ENCODE measurements at places on chromosomes 4 and X. TPM values are rescaled to one million over a fixed set of nuclear protein-coding genes. Genes with fewer than 3 reads are reported as not detected.

GRCh38 chr4:81751531-81752289, 280.0 kb upstream of the RASGEF1B start:
- DNase-seq, result no peak

The MAGEA8 gene
- polyA plus RNA-seq, result not detected

- no peak for DNase-seq
Observed at GRCh38 chr4:106762666-106763443, 273.3 kb downstream of the DKK2 start.

DNA sequence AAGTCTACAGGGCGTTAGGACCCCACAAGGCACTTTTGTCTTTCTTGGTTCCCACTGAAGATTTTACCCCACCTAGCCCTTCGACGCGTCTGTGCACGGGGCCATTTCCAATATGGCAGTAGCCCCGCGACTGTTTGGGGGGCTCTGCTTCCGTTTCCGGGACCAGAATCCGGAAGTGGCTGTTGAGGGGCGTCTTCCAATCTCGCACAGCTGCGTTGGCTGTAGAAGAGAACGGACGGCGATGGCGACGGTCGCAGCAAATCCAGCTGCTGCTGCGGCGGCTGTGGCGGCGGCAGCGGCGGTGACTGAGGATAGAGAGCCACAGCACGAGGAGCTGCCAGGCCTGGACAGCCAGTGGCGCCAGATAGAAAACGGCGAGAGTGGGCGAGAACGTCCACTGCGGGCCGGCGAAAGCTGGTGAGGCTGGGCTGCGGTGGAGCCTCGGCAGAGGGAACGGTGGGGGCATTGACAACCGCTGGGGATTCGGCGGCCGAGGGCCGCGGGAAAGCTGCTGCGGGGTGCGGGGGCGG, at the start of gene USP11:
Gene USP11 (plus strand): TSS at position 207 of the 530 bp plus-strand sequence. CDS start 35 bp downstream, at position 242.
- DNase-seq, result no peak

- no peak for DNase-seq
Observed at GRCh38 chrX:101602077-101602476, 15.7 kb downstream of the ARMCX6 start.

The MXRA5 gene
- 7.0 TPM for polyA plus RNA-seq

- no peak for DNase-seq
Observed at GRCh38 chrX:114842181-114842580, 175.2 kb downstream of the IL13RA2 start.

All from keratinocyte (primary cell).